ENCODE measurements at places on chromosomes 16 and 17.

- no peak for DNase-seq
Observed at GRCh38 chr17:78349891-78350642, 9.8 kb downstream of the SOCS3 start.

DNA sequence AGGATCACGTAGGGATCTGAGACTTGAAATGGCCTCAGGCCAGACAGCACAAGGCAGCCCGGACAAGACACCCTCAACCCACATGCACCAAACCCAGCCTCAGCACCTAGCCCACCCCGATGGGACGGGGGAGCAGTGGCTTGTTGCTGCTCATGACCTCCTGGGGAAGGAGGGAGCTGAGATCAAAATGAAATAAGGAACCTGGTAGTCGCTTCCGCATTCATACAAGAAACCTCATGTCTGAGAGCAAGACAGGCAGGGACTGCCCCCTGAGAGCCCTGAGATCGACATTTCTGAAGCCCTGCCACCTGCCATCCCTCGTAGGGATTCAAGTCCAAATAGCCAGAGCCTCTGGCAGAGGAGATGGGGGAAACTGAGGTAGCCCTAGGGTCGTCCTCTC is 5.7 kb upstream of the CEP131 start:
- no peak for DNase-seq

DNA sequence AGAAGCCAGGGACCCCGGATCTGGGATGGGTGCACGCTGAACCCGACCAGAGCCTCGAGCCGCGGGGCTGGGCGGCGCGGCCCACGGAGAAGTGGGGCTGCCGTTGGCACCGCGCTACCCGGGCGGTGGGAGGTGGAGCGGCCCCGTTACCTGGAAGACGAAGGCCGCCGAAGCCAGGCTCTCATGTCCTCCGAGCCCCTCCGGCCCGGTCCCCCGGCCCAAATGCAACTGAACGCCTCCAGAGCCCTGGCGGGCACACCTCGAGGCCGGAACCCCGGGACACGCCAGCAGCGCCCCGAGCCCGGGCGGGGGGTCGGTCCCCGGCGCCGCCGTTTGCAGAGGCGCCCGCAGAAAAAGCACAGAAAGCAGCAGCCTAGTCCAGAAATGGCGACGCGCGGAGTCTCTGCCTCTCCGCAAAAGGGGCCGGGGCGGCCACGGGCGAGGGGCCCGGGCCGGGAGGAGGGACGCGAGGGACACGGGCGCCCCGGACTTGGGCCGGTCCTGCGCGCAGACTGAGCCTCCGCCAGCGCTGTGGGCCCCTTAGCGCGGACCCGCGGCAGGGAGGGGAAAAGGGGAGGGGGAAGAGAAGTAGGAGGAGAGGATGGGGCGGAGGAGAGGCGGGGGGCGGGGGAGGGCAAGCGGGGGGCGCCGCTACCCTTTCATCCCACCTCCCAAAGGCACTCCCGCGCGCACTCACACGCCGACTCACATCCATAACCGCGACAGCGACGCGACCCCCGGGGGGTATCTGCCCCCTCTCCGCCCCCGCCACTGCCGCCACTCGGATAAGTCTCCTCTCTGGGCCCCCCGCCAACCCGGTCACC is 1.4 kb downstream of the AXIN2 start:
- peak; percentile 31 for DNase-seq

- DNase-seq = no peak
Observed at GRCh38 chr17:43579566-43580140, 33.5 kb upstream of the ETV4 start.

- DNase-seq = no peak
Observed at GRCh38 chr16:35574011-35574410, 2114.6 kb downstream of the TP53TG3F start.

- no peak for DNase-seq
Observed at GRCh38 chr17:27793906-27794569, 6.3 kb downstream of the NOS2 start.

DNA sequence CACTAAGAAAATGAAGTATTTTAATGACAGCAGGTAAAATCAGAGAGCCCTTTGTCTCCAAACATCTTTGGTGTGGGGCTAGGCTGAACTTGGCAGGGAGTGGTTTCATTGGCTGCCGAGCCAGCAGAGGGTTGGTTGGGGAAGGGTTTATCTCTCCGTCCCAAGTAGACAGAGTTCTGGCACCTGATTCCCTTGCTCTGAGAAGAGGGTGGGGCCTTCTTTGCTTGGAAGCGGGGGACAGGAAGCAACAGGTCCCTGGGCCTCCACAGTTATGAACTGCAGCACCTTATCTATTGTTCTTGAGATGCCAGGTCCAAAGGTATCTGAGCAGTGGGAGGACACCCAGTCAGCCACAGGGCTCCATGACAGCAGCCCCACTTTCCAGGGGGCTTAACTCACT is 12.3 kb upstream of the CDH1 start:
- DNase-seq = no peak

- no peak for DNase-seq
Observed at GRCh38 chr16:54928016-54928356, 2.7 kb upstream of the IRX5 start.

GRCh38 chr17:77833769-77834168 is 124.7 kb upstream of the TNRC6C start:
- no peak for DNase-seq

DNA sequence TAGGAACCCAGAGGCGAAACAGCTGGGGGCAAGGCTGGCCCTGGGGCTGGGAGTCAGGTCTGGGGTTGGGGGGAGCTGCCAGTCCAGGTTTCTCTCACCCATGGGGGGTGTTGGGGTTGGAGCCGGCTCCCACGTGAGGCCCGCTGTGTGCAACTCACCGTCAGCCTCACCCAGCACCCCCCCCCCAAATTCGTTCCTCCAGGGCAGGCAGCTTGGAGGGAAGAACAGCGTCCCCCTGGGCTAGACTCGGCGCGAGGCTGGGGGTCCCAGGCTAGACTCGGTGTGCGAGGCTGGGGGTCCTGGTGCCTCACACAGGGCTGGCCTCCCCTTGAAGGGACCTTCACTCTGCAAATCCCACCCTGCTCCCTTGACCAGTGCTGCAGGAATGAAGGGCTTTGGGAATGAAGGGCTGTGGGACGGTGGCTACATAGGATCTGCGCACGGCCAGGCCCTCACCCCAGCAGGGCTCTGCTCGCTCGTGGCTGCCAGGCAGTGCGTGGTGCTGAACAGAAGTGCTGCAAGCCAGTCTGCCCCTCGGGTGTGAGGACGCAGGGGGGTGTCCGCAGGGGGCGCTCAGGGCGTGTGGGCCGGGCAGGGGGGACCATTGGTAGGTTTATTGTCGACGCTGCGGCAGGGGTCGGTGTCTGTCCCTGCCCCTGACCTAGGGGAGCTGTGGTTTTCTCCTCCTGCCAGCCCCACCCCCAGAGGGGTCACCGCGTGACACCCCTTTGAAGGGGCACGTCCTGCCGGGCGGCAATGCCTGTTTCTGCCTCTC is 74.7 kb downstream of the KLHDC4 start:
- no peak for DNase-seq

DNA sequence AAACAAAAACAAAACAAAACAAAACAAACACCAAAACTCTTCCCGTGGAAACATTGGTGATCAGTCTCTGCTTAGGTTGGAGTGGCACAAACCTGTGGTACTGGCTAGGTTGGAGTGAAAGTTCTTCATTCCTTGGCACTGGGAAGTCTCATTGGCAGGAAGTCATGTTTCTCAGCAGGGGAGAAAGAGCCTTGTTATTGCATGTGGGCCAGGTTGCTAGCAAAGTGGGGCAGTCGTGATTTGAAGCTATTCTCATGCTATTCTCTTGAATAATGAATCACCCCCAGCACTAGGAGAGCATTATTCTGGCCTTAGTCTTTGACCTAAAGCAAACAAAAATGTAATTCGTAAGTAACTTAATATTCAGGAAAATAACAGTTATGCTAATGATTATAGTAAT is 24.3 kb upstream of the B4GALNT2 start:
- DNase-seq = no peak

DNA sequence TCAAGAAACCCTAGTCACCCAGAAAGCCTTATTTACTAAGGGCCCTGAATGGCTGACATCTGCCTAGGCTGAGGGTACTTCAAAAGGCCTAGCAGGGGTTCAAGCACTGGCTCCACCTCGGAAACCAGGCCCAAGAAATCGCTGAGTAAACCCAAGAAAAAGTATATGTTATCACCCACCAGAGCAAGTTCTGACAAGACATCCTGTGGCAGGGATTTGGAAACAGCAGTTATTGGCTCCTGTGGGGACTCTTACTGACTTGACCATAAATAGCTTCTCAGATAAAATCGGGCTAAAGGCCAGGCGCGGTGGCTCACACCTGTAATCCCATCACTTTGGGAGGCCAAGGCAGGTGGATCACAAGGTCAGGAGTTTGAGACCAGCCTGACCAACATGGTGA is 12.2 kb downstream of the ATP6V0D1 start:
- no peak for DNase-seq

DNA sequence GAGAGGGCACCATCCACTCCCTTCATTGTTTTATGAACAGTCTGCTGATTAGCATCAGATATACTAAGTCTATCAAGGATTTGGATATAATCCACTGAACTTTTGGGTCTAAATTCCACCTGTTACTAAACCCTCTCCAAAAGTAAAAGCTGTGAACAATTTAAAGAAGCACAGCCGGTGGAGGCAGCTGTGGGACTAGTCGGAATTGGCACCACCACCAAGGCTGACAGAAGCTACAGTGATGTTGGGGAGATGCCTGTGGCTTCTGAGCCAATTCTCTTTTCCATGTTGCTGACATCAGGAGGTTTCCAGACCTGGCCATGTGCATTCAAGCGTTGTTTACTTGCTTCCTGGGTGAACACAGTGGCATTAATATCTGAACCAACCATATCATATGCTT is 679.0 kb upstream of the CA10 start:
- DNase-seq = no peak

DNA sequence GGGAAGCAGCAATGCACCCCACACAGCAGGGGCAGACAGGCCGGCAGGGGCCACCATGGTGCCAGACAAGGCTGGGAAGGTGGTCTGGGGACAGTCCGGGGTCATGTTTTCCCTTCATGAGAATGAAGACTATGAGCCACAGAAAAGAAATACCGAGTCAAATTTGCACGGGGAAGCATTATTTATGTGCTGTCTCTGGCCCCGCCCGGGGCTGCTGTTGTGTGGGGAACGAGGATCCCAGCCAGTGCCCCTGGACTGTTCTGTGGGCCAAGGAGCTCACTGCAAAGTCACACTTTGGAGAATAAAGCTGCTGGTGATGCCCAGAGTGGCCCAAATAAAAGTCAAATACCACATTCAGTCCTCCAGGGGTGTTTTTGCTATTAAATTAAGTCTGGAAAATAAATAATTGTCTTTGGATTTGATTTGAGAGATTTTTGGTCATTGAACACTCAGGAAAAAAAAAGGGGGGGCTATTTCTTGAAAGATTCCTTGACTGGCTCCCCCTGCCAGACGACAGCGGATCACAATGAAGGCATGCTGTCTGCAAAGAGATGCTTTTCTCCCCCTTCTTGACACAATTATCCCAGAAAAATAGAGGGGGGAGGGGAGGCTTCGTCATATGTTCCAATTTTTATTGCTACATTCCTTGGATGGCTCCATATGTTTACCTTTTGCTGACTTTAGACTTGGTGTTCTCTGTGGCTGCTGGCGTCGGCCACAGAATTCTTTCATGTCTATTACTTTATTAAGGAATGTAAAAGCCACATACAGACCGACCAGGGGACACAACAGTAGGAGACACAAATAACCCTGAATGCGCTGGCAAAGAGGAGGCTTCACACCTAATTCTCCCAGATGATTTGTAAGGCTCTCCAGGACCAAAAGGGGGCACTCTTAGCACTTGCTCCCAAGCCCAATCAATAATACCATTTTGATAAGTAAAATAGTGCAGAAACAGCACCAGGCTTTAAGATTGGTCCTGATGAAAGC is 27.1 kb upstream of the ANKFN1 start:
- DNase-seq = no peak

DNA sequence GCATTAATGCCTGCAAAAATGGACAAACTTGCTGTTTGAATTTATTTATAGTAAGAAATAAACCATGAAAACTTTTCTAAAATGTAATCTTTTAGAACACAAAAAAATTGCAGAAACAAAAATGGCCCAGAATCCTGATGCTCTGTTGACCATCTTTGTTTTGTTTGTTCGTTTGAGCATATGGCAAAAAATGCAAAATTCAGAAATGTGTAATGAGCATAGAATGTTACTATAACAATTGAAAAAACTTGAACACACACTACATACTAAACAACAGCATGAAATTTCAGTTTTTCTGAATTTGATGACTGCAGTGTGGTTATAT is 1.1 kb upstream of the KPNA2 start:
- DNase-seq = no peak

DNA sequence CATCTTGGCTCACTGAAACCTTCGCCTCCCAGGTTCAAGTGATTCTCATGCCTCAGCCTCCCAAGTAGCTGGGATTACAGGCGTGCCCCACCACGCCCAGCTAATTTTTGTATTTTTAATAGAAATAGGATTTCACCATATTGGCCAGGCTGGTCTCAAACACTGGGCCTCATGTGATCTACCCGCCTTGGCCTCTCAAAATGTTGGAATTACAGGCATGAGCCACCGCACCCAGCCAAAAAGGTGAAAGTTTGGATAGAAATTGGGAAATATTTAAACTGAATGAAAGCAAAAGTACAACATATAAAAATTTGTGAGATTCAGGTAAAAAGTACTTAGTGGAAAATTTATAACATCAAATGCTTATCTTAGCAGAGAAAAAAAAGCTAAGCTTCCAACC is 52.9 kb upstream of the KIFC3 start:
- no peak for DNase-seq

DNA sequence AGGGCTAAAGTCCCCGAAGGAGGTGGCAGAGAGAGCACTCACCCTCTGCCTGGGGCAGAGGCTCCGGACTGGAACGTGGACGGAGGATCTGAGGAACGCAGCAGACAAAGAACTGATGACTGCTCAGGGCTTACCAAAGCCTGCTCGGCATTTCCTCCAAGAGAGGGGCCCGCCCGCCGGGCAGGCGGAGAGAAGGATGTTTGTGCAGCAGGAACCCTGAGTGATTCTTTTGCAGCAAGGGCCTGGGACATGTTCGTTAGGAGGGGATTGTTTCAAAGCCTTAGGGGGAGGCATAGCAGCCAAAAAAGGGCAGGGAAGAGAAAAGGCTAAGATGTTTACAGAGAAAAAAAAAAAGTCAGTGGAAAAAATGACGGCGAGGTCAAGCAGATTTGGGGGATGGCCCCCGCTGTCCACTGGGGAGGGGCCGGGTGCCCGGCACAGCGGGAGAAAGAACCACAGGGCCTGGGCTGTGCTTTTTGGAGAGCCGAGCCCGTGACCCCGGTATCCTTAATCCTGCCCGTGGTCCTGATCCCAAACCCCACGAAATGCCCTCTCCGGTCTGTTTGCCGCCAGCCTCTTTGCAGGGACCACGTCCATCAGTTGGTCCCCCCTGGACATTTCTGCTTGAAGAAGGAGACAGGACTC is 129.3 kb downstream of the NTN1 start:
- no peak for DNase-seq

- DNase-seq = no peak
Observed at GRCh38 chr16:80129791-80130190, 411.0 kb upstream of the DYNLRB2 start.

Data from stimulated activated CD4-positive, alpha-beta T cell treated with anti-CD3 and anti-CD28 coated beads, Interleukin-1b, Interleukin-23, amount 100 ng/mL, for 4 hours (primary cell).